ENCODE measurements at places on chromosomes 5 and 9. TPM values are rescaled to one million over a fixed set of nuclear protein-coding genes. Genes with fewer than 3 reads are reported as not detected.
A peak's percentile ranks its signal among the peaks of the same experiment; 100 is the strongest.

DNA sequence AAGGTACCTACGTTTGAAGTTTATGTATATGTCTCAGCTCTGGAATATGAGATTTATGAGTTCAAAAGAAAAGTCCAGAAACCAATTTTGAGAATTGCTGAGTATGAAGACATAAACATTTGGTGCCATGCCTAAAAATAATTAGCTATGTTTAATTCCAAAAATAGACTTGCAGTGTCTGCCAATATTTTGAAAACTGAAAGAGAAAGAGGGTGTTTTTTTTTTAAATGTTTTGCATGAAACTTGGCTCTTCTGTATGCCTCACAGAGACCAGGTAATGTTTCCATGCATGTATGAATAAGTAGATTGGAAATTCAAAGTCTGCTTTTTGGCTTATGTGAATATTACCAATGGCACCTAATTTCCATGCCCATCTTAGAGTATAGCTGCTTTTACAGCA lies 634.4 kb upstream of the C9orf72 start:
- DNase-seq, result no peak

GRCh38 chr9:90881648-90882047 lies 80.0 kb downstream of the SYK start:
- no peak for DNase-seq

GRCh38 chr9:76987594-76988200 lies 31.8 kb upstream of the FOXB2 start:
- DNase-seq, result peak; percentile 77

- no peak for DNase-seq
These were observed 341.3 kb downstream of the RASEF start for GRCh38 chr9:82721593-82721992.

DNA sequence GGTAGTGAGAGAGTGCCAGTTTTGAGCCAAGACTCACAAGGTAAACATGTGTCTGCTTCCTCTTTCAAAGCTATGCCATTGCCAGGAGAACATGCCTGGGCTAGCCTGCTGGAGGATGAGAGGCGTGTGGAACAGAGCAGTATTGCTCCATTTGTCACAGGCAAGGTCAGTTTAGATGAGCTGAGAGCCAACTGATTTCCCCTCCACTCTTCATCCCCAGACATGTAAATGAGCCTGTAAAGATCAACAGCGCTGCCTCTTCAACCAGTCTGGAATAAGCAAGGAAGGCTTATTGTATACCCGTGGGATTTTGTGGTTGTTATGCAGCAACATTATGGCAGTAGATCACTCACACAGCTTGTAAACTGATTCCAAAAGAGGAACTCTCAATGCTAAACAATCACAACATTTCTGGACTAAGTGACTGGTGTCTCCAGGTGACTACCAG lies 8.2 kb upstream of the GDNF start:
- no peak for DNase-seq

DNA sequence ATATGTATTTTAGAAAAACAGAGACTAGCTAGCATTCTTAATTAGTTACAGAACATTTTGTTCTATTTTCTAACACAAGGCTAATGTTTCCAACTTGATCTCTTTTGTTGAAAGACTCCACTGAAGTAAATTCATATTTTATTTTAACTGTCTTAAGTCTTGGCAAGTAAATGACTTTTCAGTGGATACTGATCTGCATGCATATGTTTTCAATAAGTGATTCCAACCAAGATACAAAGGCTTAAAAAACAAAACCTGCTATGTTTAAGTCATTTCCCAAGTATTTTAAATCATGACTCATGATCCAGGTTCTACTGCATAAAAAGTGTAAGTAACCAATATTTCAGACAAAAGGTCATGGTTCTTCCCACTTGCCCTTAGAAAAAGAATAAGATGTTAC lies 5.7 kb downstream of the CDO1 start:
- no peak for DNase-seq

DNA sequence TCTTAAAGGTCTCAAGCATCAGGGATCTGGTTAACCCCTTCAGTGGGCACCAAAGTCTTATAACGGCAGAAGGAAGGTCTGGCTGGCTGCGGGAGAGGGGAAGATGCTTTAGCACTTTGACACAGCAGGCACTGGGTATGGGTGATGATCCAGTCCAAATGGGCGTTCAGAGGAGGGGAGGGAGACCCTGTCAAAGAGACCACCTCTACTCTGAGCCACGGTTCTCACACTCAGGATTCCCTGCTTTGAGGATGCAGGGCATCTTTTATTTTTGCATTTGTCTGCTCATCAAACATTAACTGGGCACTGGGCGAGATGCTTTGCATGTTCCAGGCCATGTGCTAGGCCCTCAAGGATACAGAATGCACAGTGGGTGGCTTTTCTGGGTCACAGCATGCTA lies 204.0 kb downstream of the DAB2IP start:
- DNase-seq, result no peak

DNA sequence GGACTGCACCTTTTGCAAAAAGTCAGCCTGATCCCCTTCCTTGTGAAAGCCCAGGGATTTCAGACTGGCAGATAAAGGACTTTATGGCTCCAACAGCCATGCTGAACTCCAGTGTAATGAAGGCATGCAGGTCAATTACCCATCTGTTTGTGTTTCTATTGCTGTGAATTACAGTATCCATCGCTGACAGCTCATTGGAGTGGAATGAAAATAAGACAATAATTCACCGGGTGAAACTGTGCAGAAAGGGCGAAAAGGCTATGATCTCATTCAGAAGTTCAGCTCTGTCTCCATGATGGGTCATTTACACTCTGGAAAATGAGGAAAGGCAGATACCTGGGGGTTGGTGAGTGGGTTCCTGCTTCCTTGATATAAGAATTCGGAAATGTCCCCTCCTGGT lies 148.0 kb downstream of the BRINP1 start:
- DNase-seq, result no peak

- no peak for DNase-seq
These were observed 31.7 kb upstream of the GAS1 start for GRCh38 chr9:86978922-86979474.

DNA sequence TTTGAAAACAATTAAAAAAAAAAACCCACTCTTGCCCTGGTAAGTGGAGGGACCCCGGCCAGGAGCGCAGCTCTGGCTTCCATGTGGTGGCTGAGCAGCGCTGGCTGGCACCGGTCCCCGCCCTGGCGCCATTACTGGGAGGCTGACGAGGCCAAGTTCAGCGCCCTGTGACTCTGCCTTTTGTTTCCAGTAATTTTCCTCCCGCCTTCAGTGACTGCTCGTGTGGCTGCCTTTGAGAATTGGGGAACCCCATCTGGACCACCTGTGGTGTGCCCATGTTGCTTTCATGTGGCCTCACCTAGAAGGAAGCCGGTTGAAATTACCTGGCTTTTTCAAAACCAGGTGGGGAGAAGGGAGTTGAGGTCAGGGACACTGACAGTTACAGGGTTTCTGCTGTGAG lies 136.1 kb downstream of the GAPVD1 start:
- DNase-seq, result no peak

DNA sequence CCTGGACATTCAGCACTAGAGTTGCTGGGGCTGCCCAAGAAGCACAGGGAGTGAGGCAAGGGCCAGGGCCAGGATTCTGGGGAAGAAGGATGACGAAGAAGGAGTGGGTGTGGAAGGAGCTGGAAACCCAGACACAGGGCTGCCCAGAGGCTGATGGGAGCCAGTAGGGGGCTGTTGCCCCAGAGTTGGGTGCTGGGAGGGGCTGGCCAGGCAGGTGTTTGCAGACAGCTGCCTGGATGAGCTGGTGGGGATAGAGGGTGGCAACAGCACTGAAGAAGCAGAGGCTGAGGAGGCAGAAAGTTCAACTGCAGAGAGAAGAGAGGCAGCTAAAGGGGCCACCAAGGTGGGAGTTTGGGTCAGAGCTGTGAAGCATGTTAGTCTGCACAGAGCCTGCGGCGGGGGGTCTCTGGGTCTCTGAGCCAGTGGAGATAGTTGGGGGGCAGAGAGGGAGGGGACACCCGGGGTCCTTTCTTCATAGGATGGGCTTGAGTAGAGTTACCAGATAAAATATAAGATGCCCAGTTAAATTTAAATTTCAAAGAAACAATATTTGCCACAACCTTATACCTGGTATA lies 2.5 kb upstream of the AQP7 start:
- no peak for DNase-seq

DNA sequence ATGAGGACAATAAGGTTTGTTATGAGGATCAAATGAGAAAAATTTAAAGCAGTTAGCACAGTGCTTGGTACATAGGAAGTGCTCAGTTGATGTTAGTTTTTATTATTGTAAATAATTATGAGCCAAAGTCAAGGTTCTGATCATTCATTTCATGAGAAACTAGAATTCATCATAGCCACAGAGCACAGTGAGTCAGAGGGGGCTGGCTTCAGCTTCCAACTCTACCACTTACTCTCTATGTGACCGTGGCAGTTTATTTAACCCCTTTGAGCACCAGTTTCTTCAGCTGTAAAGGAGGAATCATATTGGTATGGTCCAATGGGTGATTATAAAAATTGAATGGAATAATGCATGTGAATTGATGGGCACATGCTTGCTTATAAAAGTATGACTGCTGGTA lies 39.4 kb downstream of the KLHL3 start:
- no peak for DNase-seq

- DNase-seq, result no peak
These were observed 105.8 kb upstream of the MSX2 start for GRCh38 chr5:174618589-174618988.

- no peak for DNase-seq
These were observed 48.6 kb upstream of the ADCY2 start for GRCh38 chr5:7347377-7347776.

DNA sequence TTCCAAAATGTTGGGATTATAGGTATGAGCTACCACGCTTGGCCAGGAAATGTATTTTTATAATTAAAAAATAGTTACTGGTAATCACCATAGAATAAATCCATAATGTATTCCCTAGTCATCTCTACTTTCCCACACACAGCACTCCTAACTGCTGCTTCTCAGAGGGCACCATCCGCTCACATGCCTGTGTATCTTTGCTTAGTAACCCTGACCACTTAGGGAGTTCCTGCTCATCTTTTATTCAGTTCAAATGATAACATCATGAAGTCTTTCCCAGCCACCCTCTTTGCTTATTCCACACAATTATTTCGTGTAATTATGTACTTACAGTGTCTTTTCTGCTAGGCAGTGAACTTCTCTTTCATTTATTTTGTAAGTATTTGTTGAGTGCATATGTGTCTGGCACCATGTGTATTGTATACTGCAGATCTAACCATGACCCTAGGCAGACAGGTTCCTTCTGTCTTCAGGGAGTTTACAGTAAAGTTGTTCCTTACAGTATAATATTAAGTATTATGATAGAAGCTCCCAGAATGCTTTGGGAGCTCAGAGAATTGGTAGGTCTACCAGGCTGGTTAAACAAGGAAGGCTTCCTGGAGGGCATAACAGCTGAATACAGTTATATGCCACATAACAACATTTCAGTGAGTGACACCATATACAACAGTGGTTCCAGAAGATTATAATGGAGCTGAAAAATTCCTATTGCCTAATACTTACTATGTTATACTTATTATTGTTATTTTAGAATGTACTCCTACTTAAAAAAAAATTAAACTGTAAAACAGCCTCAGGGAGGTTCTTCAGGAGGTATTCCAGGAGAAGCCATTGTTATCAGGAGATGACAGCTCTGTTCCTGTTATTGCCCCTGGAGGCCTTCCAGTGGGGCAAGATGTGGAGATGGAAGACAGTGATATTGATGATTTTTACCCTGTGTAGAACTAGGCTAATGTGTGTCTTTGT lies 39.2 kb downstream of the DCAF10 start:
- peak; percentile 36 for DNase-seq

DNA sequence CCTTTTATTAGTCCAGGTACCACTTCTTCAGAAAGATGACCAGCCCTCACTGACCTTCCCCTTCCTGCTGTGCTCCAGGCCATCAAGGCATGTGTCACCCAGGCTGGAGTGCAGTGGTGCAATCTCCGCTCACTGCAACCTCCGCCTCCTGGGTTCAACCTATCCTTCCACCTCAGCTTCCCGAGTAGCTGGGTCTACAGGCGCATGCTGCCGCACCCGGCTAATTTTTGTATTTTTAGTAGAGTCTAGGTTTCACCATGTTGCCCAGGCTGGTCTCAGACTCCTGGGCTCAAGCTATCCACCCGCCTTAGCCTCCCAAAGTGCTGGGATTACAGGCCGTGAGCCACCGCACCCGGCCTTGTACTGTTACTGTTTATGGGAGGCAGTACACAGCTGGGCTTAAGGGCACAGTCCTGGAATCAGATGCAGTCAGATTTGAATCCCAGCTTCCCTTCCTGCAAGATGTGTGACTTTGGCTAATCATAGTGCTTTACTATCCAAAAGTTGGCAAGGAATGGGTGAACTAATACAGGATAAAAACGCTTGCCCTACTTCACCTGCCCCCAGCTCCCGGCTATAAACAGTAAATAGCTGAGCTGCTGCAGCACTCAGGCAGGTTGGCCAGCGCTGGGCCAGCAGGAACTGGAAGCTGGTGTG lies 483 bp upstream of the EIF4EBP3 start:
- no peak for DNase-seq

Gene TMEM252
- not detected for total RNA-seq

Gene C9
- not detected for total RNA-seq

Gene RCL1
- 24.9 TPM for total RNA-seq

Gene PFN3
- not detected for total RNA-seq

Gene PDLIM4
- not detected for total RNA-seq

Gene BNIP1
- total RNA-seq, result 13.8 TPM

Gene PHYHD1
- not detected for total RNA-seq

Gene LCNL1
- not detected for total RNA-seq

Gene PRR16
- total RNA-seq, result not detected

Gene GBGT1
- 5.2 TPM for total RNA-seq

Data from Karpas-422 (cell line).